T follicular helper cell (primary cell): ENCODE measurements at places on chromosomes 13 and 19.

DNA sequence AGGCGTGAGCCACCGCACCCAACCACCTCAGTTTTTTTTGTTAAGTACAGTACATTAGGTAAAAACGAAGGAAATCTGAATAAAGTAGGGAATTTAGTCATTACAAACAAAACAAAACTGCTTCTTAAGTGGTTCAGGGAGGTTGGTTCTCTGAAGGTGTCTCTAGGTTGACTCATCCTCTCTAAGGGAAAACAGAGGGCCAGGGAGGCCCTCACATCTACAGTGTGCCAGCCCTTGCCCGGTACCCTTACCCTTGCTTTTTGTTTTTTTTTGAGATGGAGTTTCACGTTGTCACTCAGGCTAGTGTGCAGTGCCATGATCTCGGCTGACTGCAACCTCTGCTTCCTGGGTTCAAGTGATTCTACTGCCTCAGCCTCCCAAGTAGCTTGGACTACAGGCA is 17.2 kb upstream of the JUND start:
- no peak for DNase-seq

GRCh38 chr19:16888629-16889365 is at the start of gene F2RL3:
TSS of gene F2RL3 (plus strand) at chr19:16888999. CDS start at chr19:16889190, 191 bp downstream.
- DNase-seq: no peak

DNA sequence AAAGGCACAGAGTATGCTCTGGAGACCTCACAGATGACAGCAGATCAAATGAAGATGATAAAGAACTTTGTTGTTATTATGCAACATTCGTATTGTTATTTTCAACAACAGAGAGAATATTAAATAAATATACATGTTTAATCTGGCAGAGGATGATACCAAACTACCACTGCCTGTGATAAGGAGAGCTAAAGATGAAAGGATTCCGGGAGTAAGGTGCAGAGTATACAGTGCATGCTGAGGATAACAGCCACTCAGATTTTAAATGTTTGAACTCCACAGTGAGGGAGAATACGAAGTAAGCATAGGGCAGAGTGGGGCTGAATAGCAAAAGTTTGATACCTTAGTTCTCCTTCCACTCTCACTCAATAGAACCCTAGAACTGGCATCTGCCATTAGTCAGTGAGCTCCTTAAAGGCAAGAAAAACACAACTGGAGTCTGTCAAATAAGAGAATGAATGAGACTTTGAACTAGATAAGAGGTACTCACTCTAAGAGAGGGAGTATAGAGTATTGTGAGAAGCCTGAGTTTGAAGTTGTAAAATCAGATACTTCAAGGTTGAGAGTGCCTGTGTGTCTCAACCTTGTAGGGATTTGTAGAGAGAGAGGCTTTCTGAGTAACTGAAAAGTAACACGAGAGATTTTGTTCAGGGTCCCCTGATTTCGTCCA is 78.5 kb downstream of the STARD13 start:
- no peak for DNase-seq

- no peak for DNase-seq
These were observed 47.1 kb downstream of the USPL1 start for GRCh38 chr13:30664689-30665275.

DNA sequence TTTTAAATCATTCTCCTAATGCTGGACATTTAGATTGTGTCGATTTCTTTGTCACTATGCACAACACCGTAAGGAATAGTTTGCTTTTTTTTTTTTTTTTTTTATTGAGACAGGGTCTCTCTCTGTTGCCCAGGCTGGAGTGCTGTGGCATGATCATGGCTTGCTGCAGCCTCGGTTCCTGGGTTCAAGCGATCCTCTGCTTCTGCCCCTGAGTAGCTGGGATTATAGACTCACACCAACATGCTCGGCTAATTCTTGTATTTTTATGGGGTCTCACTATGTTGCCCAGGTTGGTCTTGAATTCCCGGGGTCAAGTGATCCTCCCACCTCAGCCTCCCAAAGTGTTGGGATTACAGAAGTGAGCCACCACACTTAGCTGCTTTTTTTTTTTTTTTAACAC is 86.5 kb downstream of the RYR1 start:
- no peak for DNase-seq

GRCh38 chr13:46527237-46527636 is 25.7 kb upstream of the LRCH1 start:
- DNase-seq: no peak
